ENCODE measurements at places on chromosomes 1 and 21. TPM values are rescaled to one million over a fixed set of nuclear protein-coding genes. Genes with fewer than 3 reads are reported as not detected.

ADGRB2 gene
- total RNA-seq: 4.6 TPM

KHDC4 gene
- total RNA-seq: 30.0 TPM

TBX19 gene
- total RNA-seq: 3.5 TPM

BLACAT1 gene
- not detected for total RNA-seq

OPTC gene
- total RNA-seq: not detected

MAP3K21 gene
- total RNA-seq: 0.36 TPM

PTGS2 gene
- total RNA-seq: 17.4 TPM

MEX3A gene
- total RNA-seq: 0.65 TPM

CENPF gene
- 6.8 TPM for total RNA-seq

FGGY gene
- 26.4 TPM for total RNA-seq

BEND5 gene
- total RNA-seq: 0.32 TPM

KCNC4 gene
- total RNA-seq: 1.6 TPM

C4BPA gene
- total RNA-seq: not detected

RGSL1 gene
- total RNA-seq: not detected

FAM131C gene
- total RNA-seq: 0.65 TPM

CD2 gene
- total RNA-seq: not detected

SLC6A17 gene
- total RNA-seq: 0.97 TPM

TRAF3IP3 gene
- not detected for total RNA-seq

EXO1 gene
- 1.7 TPM for total RNA-seq

ZNF697 gene
- total RNA-seq: 7.4 TPM

KLF17 gene
- not detected for total RNA-seq

GATAD2B gene
- total RNA-seq: 12.1 TPM

FCMR gene
- 0.32 TPM for total RNA-seq

CHI3L1 gene
- 2.7 TPM for total RNA-seq

IL6R gene
- 25.7 TPM for total RNA-seq

RHBDL2 gene
- total RNA-seq: 0.85 TPM

ECM1 gene
- total RNA-seq: 72.5 TPM

S100A8 gene
- not detected for total RNA-seq

DEPDC1 gene
- total RNA-seq: 1.5 TPM

RGS13 gene
- total RNA-seq: not detected

TSPAN1 gene
- total RNA-seq: 1.2 TPM

NBPF4 gene
- not detected for total RNA-seq

KCNN3 gene
- total RNA-seq: not detected

CTSE gene
- not detected for total RNA-seq

KRTAP7-1 gene
- not detected for total RNA-seq

SLC26A9 gene
- 0.12 TPM for total RNA-seq

HES3 gene
- not detected for total RNA-seq

ANKRD35 gene
- 1.2 TPM for total RNA-seq

HRNR gene
- not detected for total RNA-seq

SMCP gene
- not detected for total RNA-seq

CFAP298 gene
- 8.9 TPM for total RNA-seq

KCNH1 gene
- total RNA-seq: 6.3 TPM

TRIM67 gene
- total RNA-seq: under 0.01 TPM

Measured in hair follicle dermal papilla cell (primary cell).